Mesenteric fat pad (tissue), 1 donor: ENCODE measurements at places on chromosomes 6 and 20. TPM values are rescaled to one million over a fixed set of nuclear protein-coding genes. Genes with fewer than 3 reads are reported as not detected.

The MAP3K5 gene
- 24.4 TPM for total RNA-seq

The TNF gene
- total RNA-seq = 1.2 TPM

The TRERF1 gene
- total RNA-seq = 3.3 TPM

The HSPA12B gene
- total RNA-seq = 28.0 TPM

The TBXT gene
- not detected for total RNA-seq

The PET117 gene
- total RNA-seq = 15.0 TPM

The SLC22A7 gene
- total RNA-seq = not detected

GRCh38 chr6:124986164-124986563 is 23.9 kb downstream of the RNF217 start:
- no peak for DNase-seq

- DNase-seq = no peak
Measured at GRCh38 chr6:1162367-1163275, 149.3 kb upstream of the FOXQ1 start.

DNA sequence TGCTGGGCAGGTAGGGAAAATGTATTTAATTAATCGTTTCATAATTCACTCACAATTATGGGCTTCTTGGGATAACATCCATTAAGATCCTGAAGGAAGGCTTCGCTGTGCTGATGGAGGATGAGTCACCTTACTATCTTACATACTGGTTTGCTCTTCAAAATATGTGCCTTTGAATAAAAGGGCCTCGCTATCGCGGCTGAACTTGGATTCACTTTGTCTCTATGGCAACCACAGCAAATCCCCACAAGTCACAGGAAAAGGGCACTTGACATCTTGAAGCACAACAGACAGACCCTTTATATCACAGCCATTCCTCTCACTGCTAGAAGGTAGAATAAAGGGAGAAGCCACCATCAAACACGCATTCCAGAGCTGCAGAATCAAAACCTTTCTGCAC is 141.3 kb upstream of the MYLIP start:
- DNase-seq = no peak

- DNase-seq = no peak
Measured at GRCh38 chr6:121670511-121670910, 235.1 kb downstream of the GJA1 start.

DNA sequence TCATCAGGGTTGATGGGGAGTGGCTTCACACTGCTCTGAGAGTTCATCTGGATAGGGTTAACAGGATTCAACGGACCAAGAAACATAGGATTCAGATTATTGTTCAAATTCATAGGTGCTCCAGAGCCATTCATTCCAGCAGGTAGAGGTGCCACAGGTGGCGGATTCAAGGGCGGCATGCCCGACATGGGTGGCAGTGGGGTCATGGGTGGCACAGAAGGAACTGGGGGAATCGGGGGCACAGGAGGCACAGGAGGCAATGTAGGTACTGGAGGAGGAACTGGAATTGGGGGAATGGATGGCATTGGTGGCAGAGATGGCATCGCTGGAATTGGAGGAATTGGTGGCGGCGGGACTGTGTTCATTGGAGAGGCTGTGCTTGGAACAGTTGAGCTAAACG is 10.3 kb downstream of the CPNE1 start:
- no peak for DNase-seq

DNA sequence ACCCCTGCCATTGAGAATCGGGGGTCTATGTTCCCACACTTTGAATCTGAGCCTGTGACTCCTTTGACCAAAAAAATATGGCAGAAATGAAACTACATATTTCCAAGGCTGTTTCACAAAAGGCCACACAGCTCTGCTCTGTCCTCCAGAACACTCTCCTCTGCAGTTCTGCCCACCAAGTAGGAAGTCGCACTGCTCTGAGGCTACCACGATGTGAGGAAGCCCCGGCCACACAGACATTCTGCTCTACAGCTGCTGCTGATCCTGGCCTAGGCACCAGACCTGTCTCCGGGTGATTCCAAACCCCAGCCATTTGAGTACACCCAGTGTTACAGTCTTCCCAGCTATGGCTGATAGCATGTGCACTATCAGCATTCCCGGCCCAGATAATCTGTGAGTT is 85.1 kb downstream of the LYRM4 start:
- no peak for DNase-seq

- no peak for DNase-seq
Measured at GRCh38 chr6:282867-283416, 9.3 kb upstream of the DUSP22 start.

DNA sequence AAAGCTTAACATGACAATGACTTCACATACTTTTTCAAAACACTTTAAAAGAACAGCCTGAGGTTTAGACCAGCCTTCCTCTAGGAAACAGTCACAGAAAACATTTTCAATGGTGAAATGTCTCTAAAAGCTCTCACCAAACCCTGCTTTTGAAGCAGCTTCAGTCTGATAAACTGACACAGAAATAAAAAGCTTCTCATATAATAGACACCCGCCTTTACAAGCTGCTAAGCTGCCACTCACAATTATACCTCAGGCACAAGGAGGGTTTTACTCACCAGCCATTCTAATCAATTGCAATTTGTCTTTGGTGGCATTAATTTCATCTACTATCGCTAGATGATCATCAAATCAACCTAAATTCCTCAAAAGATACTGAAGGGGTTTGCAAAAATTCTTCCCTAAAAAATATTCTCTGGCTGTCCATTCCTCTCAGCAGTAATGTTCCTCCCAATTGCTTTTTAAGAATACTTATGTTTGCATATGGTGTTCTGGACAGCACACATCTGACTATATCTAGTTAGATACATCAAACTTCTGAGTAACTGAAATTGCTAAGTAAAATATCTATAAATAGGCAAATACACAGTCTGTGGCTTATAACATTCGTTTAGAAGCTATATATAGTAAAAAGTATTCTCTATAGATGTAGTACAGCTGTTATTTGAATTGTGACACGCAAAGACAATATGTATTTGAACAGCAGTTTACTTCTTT is 29.4 kb downstream of the KIF13A start:
- DNase-seq = no peak

- DNase-seq = no peak
Measured at GRCh38 chr6:81565071-81565470, 187.4 kb downstream of the TENT5A start.

GRCh38 chr6:143136647-143137046 is 76.0 kb downstream of the AIG1 start:
- no peak for DNase-seq

GRCh38 chr6:36927691-36928546 is 26.6 kb upstream of the PI16 start:
- DNase-seq = no peak

DNA sequence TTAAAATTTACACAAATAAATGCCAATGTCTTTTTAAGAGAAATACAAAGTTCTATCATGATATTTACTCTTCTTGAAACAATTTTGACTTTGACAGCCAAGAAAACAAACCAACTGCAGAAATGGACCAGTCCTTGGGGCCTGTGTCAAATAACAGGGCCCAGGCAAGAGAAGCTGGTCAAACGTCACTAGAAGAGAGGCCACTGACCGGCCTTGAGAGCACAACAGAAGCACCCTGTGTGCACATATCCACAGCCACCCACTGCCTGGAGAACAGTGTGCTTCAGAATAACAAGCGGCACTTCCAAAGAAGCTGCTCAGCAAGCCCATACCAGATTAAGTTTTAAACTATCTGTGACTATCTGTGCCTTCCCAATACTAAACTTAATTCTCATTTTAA is 14.8 kb downstream of the APMAP start:
- DNase-seq = no peak

GRCh38 chr6:100693249-100693927 is 187.7 kb downstream of the ASCC3 start:
- DNase-seq = no peak

GRCh38 chr20:58242824-58243223 is 14.4 kb upstream of the ANKRD60 start:
- no peak for DNase-seq

- DNase-seq = no peak
Measured at GRCh38 chr20:31560746-31561598, 44.1 kb upstream of the ID1 start.

DNA sequence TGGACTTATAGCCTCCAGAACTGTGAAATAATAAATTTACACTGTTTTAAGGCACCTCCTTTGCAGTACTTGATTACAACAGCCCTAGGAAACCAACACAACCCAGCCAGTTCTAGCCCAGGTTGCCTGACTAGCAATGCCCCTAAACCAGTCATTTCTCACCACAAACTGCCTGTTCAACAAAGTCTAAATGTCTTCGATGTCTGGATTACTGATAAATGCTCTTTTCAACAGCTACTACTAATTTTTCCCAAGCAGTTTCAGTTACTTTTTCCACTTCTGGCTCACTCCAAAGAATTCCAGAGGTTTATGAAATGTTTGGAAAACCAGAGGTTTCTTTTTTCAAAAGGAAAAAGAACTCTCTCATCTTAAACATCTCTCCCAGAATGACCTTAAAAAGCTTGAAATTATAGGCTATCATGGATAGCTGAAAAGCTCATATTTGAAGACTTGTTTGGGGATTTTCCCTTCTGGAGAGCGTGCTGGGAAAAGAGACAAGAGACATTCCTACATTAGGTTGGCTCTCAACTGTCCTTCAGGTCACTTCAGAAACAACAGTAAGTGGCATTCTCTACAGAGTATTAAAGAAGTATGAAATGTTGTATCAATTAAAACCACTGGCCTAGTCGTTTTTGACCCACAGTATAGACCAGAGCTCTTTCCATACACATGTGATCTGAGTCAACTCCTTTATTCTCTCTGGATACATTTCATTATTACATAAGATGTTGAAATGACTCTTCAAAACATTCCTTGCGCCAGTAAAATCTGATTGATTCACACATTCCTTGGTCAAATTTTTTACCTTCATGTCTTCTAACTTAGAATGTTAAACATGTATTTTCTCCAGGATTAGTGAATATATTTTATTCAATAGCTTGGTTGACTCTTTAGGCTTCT is 265.9 kb downstream of the COL12A1 start:
- DNase-seq = no peak

GRCh38 chr20:15236812-15237211 is 899.4 kb upstream of the FLRT3 start:
- no peak for DNase-seq

DNA sequence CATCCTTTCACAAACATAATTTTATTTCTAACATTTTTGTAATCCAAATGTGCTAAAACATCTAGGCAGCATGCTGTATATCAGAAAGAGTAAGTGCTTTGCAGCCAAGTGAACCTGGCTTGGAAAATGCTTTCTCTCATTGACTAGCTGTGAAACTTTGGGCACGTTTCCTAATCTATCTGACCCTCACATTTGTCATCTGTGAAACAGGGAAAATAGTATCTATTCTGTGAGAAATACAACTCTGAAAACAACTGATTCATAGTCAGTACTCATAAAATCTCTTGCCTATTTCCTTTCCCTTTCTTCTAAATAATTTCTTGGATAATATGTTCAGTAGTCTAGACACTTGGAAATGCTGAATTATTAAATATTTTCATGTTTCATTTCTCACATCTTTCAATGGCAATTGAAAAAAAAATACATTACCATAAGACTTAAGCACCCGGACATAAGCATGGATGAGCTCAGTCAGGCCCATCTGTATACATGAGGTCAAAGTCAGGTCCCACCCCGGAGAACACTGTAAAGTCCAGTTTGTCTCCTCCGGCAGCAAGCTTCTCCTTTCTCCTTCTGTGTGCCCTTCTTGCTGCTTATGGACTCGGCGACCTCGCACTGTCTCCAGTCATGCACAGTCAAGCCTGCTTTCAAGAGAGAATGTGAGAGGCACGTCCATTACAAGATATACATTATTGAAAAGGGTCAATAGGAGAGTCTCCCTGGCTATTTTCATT is 455.0 kb upstream of the SOX4 start:
- no peak for DNase-seq

DNA sequence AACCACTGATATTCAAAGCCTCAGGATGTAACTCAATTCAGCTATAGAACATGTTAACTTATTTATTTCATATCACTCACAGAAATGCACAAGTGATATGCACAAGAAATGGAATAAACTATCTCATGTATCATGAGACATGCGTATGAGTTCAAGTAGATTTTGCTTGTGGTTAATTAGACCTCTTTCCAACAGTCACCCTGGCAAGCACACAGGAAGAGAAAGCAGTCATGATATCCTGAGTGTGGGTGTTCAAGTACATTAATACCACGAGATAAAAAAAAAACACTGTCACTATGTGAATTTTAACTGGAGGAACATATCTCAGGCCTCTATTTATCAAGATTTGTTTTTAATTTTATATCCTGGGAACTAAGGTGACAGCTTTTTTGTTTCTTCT is 64.2 kb downstream of the LAMP5 start:
- DNase-seq = no peak

DNA sequence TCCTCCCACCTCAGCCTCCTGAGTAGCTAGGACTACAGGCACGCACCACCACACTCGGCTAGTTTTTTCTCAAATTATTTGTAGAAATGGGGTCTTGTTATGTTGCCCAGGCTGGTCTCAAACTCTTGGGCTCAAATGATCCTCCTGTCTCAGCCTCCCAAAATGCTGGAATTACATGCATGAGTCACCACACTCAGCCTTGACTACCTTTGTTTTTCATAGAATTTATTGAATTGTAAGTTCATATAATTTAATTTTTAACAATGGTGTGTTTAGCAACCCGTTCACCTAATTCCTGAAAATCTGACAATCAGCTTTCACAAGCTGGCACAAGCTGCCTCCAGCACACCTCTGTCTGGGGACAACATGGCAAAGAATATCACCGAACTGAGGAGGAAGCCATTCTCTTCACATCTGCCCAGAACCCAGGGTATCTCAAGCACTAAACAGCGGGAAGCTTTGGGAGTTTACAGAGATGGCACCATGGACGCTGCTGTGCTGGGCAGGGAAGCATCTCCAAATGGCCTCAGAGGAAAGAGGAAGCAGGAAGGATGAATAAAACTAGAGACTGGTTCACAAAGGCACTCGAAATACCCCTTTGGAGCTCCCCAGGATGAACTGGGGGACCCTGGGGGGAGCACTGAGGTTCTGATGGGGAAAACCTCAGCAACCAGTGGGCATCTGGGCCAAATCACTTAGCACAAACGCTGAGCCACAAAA is 2.9 kb downstream of the RIPOR3 start:
- DNase-seq = no peak

DNA sequence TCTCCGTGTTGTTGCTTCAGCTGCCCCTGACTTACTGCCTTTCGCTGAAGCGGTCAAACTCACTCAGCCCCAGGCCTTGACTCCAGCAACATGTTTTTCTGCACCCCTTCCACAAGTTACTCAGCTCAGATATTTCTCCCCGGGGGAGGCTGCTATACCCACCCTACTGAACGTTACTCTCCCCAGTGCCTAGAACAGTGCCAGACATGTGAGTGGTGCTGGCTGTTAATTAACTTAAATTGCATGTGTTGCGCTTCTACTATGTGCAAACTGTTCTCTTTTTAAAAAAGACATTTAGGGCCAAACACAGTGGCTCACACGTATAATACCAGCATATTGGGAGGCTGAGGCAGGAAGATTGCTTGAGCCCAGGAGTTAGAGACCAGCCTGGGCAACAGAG is 41.2 kb upstream of the DOK5 start:
- no peak for DNase-seq

GRCh38 chr6:47290124-47290834 is 19.4 kb downstream of the TNFRSF21 start:
- DNase-seq = no peak
